A172 (cell line): ENCODE measurements at places on chromosomes 1 and 21. TPM values are rescaled to one million over a fixed set of nuclear protein-coding genes. Genes with fewer than 3 reads are reported as not detected.

S100A3 gene
- total RNA-seq: 90.9 and 103 TPM in 2 replicates

TENT5C gene
- total RNA-seq: 0.12 and 0.31 TPM in 2 replicates

GBP3 gene
- 1.7 and 4.8 TPM in 2 replicates for total RNA-seq

NPHS2 gene
- total RNA-seq: not detected in 2 replicates

KRTAP12-3 gene
- total RNA-seq: not detected in 2 replicates

BCAS2 gene
- 85.1 and 104 TPM in 2 replicates for total RNA-seq

CFAP107 gene
- total RNA-seq: not detected in 2 replicates

- DNase-seq: no peak
These were observed 361.1 kb upstream of the CHRM3 start for GRCh38 chr1:239025223-239025622.

DNA sequence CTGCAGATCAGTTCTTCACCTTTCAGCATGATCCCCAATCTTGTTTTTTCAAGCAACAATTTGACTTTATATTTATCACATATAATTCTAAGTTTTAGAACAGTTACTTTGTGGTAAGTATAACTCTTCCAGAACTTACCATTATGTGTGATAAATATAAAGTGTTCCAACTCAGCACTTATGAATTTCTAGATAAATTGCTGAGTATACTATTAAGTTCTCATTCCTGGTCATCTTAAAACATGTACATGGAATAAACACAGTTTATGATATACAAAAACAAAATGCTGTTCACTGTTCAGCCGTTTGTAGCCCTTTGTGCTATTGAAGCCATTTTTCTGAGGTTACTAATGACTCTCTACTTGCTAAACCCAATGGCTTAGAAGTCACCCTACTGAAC is 5.1 kb upstream of the XPR1 start:
- DNase-seq: no peak

DNA sequence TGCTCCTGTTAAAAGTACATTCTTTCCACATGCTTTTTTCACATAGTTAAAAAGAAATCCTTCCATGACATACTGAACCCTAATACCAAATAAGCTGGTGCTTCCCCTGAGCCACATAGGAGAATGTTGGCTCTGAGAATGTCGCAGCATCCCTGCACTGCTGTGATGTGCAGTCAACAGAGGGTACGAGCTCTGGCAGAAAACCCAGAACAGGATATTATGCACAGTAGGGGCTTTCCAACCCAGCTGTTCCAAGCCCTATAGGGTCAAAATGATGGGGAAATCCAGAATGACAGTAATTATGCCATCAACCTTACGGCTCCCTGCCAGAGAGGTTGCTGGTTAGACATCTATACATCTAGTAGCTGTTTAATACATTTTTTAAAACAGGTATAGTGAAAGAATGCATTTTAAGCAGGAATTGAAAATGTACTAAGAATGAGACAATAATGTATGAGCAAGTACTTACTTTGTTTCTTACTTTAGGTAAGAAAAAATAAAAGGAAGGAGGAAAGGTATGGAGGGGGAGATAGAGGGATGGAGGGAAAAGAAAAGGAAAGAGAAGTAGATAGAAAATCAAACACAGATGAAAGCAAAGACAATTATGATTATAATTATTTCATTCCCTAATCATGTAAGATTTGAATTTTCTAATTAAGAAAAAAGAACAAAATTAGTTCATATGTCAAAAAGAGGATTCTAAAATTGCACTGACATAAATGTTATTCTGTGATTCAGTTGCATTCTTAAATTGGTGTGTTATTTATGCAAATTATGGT is 126.0 kb downstream of the NR5A2 start:
- DNase-seq: no peak

DNA sequence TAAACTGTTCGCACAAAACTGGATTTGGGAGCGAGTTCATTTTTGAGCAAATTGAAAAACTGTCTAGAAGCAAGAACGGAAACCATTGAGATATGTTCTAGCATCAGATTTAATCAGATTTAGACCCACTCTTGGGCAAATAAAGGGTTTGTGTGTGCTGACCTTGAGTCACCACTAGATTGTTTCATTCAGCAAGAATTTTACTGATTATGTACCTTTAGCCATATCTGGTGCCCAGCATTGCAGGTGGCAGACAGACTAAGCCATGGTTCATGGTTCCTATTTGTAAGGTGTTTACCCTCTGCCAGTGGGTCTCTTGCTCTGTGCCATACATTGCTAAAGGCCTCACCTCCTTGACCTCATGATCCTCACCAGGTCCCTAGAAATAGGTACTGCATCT is 1.4 kb downstream of the NUDC start:
- no peak for DNase-seq

DNA sequence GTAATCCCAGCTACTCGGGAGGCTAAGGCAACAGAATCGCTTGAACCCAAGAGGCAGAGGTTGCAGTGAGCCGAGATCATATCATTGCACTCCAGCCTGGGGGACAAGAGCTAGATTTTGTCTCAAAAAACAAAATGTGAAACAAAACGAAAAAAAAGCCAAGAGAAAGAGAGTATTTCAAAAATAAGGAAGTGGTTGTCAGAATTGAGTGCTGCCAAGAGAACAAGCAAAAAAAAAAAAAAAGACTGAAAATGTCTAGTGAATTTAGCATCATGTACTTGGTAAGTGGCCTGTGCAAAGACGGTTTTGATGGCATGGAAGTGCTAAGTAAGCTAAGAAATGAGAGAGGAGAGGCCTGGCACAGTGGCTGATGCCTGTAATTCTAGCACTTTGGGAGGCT is 14.3 kb downstream of the KPNA6 start:
- DNase-seq: no peak

DNA sequence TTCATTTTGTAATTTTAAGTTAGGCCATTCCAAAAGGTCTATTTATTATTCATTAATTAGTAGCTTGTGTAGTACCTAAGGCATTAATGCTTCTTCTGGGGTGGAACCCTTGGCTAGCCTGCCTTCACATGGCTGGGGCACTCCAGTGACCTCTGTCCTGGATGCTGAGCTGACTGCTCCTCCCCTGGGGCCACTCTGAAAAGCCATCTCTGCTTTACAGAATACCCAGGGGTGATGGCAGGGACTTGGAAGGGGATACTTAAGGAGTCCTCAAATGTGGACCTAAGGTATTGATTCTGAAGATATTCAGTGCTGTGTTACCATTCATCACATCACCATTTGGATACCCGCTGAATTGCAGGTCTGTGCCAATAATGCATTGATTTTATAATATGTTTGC is 187.8 kb upstream of the COA6 start:
- no peak for DNase-seq

DNA sequence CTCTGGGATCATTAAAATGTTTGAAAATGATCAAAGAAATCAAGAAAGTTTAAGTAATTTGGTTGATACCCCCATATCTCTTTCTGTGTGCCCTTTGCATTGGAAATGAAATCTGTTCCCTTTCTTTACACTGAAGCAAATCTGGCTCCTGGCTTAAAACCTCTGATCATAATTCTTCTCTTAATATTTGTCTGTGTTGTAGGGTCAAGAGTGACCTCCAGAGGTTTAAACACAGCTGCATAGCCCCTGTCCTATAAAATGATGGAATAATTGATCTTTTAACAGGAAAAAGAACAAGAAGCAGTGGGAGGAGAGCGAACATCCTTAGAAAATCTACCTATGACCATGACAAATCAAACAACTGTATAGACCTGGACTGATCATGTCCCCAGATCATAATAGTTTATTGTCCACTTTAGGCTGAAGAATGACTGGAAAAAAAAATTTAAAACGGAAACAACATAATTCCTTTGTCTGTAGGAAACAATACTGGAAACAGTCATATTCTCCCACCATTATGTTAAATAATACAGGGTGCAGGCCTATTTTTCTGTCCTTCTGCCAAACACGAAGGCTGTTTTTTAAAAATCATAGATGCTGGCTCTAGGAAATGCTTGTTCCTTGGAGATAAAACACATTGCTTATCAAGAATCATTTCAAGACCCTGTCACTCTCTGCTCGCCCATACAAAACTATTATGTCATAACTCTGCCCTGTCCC is 184.3 kb downstream of the NEGR1 start:
- DNase-seq: no peak

DNA sequence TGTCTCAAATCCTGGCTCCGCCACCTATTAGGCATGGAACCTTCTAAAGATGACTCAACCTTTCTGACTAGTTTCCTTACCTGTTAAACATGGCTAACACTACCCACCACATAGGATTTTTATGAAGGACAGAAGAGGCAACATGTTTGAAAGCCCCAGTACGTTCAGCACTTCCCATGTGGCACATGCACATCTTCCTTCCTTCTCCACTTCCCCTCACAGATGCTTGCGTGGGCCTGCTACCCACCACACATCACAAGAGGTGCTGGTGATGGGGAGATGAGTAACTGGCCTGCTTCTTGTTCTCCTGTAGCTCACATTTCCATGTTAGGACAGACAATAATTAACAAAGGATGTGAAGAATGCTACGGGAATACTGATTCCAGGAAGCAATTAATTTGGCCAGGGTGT is 7.1 kb downstream of the ZBTB21 start:
- DNase-seq: no peak

- no peak for DNase-seq
These were observed 30.4 kb downstream of the RRP1 start for GRCh38 chr21:43819511-43820405.

GRCh38 chr1:48858200-48858920 is 81.7 kb upstream of the BEND5 start:
- DNase-seq: no peak

- DNase-seq: no peak
These were observed 27.8 kb upstream of the FOXE3 start for GRCh38 chr1:47388030-47388890.

GRCh38 chr1:195530961-195531360 is 1077.3 kb downstream of the KCNT2 start:
- DNase-seq: peak; percentile 5

- DNase-seq: no peak
These were observed 35.2 kb downstream of the ELAPOR1 start for GRCh38 chr1:109148987-109149561.

GRCh38 chr1:199875856-199876255 is 151.7 kb upstream of the NR5A2 start:
- no peak for DNase-seq

DNA sequence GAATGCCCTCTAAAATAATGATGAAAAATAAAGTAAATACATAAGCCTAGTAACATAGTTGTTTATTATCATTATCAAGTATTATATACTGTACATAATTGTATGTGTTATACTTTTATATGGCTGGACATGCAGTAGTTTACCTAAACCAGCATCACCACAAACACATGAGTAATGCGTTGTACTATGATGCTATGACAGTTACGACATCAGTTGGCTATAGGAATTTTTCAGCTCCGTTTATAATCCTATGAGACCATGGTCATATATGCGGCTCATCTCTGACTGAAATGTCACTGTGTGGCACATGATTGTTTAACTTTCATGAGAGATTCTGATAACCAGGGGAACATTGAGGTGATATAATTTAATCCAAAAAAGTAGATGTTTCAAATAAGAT is 352.1 kb downstream of the ST6GALNAC3 start:
- no peak for DNase-seq

GRCh38 chr1:177880339-177880891 is 89.4 kb downstream of the SEC16B start:
- no peak for DNase-seq

DNA sequence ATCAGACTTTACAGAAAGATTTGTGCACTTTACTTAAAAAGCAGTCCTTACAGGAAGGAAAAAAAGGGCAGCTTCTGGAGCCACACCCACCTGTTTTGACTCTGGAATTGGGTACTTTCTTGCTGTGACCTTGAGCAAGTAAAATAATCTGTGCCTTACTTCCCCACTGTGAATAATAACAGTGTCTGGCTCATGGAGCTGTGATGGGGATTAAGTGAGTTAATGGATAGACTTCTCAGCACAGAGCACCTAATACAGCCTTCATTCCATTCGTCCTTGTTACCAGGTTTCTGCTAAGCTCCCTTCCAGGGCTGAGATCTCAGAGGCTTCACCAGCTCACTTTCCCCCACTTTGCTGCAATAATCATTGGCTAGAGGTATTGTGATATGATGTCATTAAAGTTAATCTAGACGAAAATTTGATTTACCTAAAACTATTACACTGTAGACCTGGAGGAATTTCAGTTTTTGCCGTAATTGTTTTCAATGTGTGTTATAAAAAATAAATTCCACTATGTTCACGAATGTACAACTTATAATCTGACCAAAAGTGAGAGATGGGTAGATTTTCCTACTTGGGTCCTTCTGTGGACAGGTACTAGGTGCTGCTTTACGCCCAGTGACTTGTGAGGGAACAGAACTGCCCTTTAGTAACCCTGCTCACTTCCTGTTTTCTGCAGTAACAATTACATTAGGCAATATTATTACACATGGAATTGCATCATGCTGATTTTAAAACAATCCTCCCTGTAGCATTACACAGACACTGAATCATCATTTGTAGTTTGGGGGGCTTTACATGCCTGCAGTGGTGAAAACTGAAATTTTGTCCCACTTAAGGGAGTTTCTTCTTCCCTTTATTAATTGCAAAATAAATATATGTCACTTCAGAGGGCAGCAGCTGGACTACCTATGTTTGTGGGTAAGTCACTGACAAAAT is 19.7 kb upstream of the ABCG1 start:
- DNase-seq: peak; percentile 83

DNA sequence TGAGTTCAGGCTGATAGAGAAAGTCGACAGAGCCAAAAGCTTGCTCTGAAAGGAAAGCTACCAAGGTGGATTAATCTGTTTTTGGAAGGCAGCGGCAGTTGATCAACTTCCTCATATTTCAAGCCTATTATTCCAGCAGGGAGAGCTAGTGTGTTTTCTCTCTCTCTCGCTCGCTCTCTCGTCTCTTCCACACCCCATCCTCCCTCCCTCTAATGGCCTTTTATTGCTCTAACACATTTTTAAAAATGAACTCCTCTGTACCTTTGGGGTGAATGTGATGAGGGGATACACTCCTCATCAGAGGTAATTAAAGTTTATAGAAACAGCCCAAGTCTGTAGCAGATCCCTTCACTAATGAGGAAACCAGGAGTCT is 126.4 kb downstream of the CLIC6 start:
- DNase-seq: no peak

DNA sequence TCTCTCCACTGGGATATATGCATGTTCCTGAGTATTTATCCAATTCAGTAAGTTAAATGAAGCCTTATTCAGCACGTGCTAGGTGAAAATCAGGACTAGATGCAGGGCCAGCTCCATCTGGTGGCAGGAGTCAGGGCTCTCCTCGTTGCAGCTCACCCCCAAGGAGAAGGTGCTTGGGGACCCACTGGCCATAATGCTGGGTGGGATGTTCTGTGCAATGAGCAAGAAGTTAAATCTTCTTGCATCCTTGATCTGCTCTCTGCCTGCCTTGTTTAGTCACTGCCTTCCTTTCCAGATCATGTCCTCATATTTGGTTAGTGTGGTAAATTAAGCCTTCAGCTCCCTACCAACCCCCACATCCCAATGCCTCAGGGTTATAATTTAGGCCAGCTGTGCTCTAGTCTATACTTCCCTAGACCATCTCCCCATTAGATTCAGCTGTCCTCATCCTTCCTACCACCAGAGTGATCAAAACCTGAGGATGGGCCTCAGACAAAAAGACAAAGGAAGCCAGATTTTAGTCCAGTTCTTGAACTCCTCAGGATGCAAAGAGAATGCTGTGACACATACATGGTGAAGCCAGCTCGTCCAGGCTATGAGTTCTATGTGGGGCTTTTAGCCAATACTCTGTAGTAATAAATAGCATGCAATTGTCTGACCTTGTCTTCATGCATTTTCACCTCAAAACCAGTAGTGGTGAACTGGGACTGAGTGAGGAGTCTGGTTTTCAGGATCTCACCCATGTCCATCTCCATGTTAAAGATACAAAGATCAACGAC is 55.9 kb downstream of the SEC16B start:
- peak; percentile 28 for DNase-seq
